Cardiac muscle cell (in vitro differentiated cells and primary cell): ENCODE measurements at places on chromosomes 12 and 14.

GRCh38 chr12:52873513-52873831, 24.7 kb upstream of the KRT78 start:
- H3K27me3 ChIP-seq: peaks cover 19% of the 10 kb centered on the region
- no peak overlapping the region for H3K4me3 ChIP-seq
- H3K36me3 ChIP-seq: no peaks in the 10 kb centered on the region
- no peak for DNase-seq

GRCh38 chr12:2095878-2096277, 43.1 kb downstream of the CACNA1C start:
- H3K36me3 ChIP-seq: no peaks in the 10 kb centered on the region
- H3K27ac ChIP-seq: no peak overlapping the region
- no peaks in the 10 kb centered on the region for H3K27me3 ChIP-seq
- no peak for DNase-seq
- peaks cover 25% of the 10 kb centered on the region for H3K4me1 ChIP-seq

- H3K27me3 ChIP-seq: no peaks in the 10 kb centered on the region
- no peaks in the 10 kb centered on the region for H3K36me3 ChIP-seq
- no peak for DNase-seq
- no peak overlapping the region for H3K27ac ChIP-seq
- H3K4me1 ChIP-seq: no peaks in the 10 kb centered on the region
Measured at GRCh38 chr14:63761351-63762117, 33.7 kb upstream of the SGPP1 start.

DNA sequence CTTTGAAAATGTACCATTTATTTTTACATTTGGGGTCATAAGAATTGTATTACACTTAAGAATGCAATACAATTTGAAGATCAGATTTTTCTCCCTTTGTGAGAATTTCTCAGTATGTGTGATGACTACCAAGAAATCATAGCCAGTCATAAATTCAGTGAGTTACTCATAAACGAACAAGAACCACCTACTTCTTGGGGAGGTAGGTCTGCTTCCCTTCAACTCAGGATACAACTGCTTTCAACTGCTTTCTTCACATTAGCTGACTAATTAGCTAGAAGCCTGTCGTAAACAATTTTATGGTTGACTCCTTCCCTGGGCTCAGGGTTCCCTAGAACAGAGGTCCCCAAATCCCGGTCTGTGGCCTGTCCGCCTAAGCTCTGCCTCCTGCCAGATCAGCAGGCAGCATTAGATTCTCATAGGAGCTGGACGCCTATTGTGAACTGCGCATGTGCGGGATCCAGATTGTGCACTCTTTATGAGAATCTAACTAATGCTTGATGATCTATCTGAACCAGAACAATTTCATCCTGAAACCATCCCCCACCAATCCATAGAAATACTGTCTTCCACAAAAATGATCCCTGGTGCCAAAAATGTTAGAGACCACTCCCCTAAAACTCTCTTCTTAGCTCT, 3.7 kb downstream of the ANG start:
- H3K36me3 ChIP-seq: no peaks in the 10 kb centered on the region
- no peak for DNase-seq
- no peaks in the 10 kb centered on the region for H3K27me3 ChIP-seq
- no peak overlapping the region for H3K4me3 ChIP-seq
- no peaks in the 10 kb centered on the region for H3K4me1 ChIP-seq
- H3K27ac ChIP-seq: no peak overlapping the region

- no peaks in the 10 kb centered on the region for H3K36me3 ChIP-seq
- H3K27me3 ChIP-seq: no peaks in the 10 kb centered on the region
- no peak overlapping the region for H3K27ac ChIP-seq
- no peak for DNase-seq
Measured at GRCh38 chr12:5197656-5198055, 154.0 kb downstream of the KCNA5 start.

GRCh38 chr14:72706485-72706884, 187.4 kb downstream of the DPF3 start:
- DNase-seq: no peak
- H3K4me3 ChIP-seq: no peak overlapping the region
- peak overlapping the region; percentile 21 for H3K27ac ChIP-seq

DNA sequence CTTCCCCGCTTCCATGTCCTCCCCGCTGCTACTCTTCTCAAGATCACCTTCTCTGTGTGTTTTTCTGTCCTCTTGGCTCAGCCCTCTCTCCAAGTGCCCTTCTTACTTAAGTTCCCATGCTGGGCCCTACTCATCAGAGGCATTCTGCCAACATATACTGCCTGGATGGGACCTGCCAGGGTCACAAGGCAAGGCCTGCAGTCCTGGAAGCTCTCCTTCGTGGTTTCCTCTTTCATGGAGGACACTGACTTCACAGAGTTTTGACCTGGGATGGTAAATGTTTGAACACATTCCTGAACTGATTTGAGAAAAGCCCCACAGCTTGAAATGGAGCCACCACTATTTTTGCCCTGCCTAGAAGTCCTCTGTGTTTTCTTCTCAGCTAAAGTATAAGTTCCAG, 140.9 kb downstream of the TMEM30B start:
- H3K27me3 ChIP-seq: no peaks in the 10 kb centered on the region
- DNase-seq: no peak
- H3K27ac ChIP-seq: no peak overlapping the region
- H3K4me1 ChIP-seq: no peaks in the 10 kb centered on the region
- no peaks in the 10 kb centered on the region for H3K36me3 ChIP-seq

- H3K36me3 ChIP-seq: no peaks in the 10 kb centered on the region
- peak; percentile 69 for DNase-seq
- no peaks in the 10 kb centered on the region for H3K27me3 ChIP-seq
- H3K4me3 ChIP-seq: no peak overlapping the region
Measured at GRCh38 chr12:66035288-66035966, 95.1 kb downstream of the LLPH start.
